Foreskin melanocyte (primary cell): ENCODE measurements at places on chromosomes 6 and 20.

GRCh38 chr6:42993445-42993844 lies 9.1 kb downstream of the PPP2R5D start:
- DNase-seq: no peak

DNA sequence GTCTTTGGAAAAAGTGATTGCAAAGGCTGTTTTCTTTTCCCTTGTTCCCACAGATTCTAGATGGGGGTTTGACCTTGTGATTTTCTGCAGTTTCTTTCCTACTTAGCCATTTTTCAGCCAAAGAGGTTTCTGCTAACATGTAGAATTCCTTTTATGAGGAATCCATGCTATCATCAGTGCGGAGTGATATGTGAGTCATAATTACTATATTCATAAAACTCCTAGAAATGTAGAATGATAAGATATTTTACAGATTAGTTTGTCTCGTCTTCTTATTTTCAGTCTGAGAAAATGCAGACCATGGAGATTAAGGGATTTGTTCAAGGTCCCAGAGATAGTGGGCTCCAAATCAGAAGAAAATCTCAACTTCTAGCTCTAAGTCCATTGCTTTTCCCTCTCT lies 98.6 kb downstream of the KCNQ5 start:
- no peak for DNase-seq

DNA sequence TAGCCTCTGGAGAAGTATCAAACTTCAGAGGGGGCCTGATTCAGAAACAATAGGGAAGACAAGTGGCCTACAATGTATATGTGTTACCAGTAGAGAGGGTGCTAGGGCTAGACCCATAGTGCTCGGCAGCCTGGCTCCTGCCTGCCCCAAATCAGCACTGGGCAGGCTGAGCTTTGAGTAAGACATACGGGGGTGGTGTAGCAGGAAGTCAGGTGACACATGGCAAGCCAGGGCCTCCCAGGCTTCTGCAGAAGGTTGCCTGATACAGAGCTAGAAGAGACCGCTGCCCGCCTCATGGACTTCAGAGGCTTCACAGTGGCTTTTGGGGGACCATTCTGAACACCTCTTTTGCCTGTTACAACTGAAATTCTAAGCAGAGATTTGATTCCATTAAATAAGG lies 43.4 kb downstream of the RALY start:
- DNase-seq: no peak

DNA sequence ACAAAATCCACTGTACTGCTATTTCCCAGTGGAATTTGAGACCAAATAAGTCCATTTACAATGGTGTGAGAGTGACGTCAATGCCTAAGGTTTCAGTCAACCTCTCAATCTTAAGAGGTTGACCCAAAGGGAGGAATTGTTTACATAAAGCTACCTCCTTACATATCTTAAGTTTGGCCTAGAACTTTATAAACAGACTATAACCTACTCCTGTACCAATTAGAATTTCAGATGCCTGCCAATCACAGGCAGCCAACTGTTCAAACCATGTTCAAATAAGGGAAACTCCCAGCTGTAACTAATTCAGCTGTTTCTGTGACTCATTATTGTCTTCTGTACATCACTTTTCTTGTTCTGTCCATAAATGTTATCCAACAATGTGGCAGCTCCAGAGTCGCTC lies 14.5 kb downstream of the LGSN start:
- DNase-seq: no peak

DNA sequence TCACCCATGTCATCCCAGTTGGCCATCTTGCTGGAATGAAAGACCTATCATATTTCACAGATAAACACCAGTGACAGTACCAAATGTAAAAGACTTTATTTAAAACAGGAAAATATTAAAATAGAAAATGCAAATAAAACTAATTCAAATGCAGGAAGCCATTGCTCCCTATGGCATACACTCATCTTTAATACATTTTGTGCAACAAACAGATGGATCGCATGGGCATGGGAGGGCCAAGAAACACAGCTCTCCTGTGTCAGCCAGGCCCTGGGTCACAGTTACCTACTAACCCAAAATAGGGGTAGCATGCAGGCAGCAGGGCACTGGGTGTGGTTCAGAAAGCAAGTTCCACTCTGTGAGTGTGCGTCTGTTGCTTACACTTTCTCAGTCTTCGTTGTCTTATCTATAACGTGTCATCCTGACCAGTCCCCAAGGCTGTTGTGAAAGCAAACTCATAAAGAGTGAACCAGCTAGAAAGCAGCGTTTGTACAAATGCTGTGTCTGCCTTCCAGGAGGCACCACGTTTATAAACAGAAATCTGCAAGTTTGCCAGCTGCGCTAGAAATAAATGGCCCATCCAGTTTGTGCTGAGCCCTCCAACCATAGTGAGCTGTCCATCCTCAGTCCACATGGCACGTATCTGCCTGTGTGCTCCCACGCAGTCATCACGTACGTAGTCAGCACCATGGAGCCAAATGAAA lies 180.5 kb downstream of the SYNDIG1 start:
- no peak for DNase-seq

DNA sequence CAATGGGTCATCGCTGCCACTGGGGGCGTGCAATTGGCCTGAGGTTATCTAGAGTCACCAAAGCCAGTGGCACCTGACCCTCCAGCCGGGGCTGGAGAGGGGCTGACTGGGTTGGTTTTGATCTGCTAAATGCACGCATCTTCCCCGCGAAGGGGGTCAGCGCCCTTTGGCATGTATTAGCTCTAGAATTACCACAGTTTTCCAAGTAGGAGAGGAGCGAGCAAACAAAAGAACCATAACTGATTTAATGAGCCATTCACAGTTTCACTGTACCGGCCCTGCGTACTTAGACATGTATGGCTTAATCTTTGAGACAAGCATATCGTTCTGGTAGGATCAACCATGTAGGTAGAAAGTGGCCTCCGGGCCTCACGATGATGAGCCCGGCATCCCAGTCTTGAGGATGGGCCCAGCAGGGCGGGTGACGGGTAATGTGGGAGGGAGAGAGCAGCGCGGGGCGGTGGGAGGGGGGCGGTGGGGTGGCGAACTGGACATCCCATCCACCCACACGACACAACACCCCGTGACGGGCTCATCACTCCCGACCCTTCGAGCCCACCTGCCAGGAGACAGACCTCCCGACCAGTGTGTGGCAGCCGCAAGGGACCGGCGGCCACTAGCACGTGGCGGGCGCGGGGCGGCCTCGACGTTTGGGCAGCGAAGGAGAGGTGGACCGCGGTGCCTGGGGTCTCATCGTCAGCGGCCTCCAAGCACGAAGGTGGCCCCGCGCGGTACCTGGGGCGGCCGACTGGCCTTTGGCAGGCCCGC lies 1957.5 kb upstream of the DEFB115 start:
- DNase-seq: no peak

GRCh38 chr6:3236005-3236404 lies 8.6 kb upstream of the TUBB2B start:
- no peak for DNase-seq

- DNase-seq: no peak
Measured at GRCh38 chr20:25120457-25120856, 38.5 kb upstream of the VSX1 start.

DNA sequence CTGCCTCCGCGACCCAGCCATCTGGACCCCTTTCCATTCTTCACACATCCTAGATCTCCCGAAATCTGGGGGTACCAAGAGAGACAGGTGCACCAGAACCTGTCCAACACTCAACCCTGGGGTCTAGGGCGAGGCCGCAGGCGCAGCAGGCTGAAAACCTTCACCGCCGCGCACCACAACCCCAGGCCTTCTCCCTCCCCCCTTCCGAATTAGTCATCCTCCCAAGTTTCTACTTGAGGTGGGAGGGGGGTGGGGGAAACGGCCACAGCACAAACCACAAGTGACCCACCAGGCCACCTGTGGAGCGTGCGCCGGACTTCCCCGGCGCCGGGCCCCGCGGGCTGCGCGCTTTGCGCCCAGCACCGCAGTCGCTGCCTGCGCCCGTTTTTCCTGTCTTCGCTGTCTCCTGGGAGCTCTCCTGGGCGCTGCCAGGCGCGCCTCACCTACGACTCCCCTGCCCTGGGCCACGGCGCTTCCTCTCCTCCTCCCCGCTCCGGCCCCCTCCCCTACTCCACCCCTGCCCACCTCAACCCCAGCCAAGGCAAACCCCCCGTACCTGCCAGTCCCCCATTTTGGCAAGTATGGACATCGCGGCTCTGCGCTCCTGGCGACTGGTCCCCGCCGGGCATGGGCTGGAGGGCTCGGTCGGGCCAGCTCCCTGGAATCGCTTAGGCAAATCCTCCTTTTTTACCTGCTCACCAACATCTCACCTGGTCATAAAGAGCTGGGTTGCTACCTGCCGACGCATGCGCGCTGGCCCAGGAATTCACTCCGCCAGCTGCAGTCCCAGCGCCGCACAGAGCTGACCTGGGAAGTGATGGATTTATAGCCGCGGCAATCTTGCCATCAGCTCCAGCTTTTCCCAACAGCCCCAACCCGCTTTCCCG lies 4.2 kb upstream of the TFAP2A start:
- DNase-seq: no peak

- DNase-seq: peak; percentile 62
Measured at GRCh38 chr6:125301435-125302391, at the start of gene HDDC2. Gene HDDC2, minus strand, starts transcription at chr6:125301967. Its CDS starts 35 bp downstream, at chr6:125301932.

GRCh38 chr20:23269954-23270353 lies 80.6 kb upstream of the NXT1 start:
- DNase-seq: no peak

GRCh38 chr20:376750-377149 lies 3.8 kb upstream of the TRIB3 start:
- no peak for DNase-seq

DNA sequence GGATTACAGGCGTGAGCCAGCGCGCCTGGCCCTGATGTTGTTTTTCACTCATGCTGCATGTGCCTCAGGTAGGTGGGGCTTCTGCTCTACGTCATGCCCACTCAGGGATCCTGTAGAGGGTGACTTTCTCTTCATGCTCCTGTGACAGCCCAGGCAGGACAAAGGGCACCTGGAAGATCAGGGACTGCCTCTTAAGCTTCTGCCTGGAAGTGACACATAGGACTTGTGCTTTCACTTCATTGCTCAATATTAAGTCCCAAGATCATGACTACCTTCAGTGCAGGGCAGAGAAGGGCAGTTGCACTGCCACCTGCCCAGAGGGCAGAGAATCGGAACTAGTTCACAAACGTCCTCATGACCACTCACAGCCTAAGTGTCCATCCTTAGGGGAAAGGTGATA lies 249.5 kb upstream of the SULF2 start:
- no peak for DNase-seq

GRCh38 chr6:34512738-34513115 lies 43.4 kb downstream of the SPDEF start:
- DNase-seq: no peak

GRCh38 chr6:56932910-56933477 lies 21.9 kb upstream of the BEND6 start:
- no peak for DNase-seq
